ENCODE measurements at places on chromosomes 3 and 15.

- DNase-seq = peak; percentile 76
Observed at GRCh38 chr3:53255775-53256703, at the start of gene TKT. TSS of gene TKT (minus strand) at chr3:53256022. CDS start at chr3:53255942, 80 bp downstream.

DNA sequence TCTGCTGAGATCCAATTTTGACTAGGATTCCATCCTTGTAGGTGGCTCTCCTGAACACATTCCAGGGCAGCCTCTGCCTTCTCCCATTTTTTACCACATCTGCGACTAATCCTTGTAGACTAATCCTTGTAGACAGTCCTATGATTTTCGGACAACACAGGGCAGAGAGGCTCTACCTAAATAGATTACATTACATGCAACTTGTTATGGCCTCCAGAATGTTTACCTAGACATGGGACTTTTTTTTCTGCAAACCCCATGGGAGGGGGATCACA, 239.3 kb upstream of the WNT5A start:
- no peak for DNase-seq

GRCh38 chr15:80288131-80288530, 36.1 kb upstream of the CTXND1 start:
- no peak for DNase-seq

DNA sequence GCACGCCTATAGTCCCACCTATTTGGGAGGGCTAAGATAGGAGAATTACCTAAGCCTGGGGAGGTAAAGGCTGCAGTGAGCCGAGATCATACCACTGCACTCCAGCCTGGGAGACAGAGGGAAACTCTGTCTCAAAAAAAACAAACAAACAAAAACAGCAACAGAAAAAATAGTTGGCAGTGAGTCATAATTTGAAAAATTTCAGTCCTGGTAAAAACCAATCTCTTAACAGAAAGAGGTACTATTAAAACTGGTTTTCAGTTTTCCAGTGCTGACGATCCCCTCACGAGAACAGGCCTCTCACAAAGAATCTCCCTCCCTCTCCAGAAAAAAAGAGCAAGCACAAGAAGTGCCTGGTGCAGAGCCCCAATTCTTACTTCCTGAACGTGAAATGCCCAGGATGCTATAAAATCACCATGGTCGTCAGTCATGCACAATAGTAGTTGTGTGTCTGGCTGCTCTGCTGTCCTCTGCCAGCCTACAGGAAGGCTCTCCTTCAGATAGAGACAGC, 22.8 kb upstream of the MAP4 start:
- DNase-seq = no peak

DNA sequence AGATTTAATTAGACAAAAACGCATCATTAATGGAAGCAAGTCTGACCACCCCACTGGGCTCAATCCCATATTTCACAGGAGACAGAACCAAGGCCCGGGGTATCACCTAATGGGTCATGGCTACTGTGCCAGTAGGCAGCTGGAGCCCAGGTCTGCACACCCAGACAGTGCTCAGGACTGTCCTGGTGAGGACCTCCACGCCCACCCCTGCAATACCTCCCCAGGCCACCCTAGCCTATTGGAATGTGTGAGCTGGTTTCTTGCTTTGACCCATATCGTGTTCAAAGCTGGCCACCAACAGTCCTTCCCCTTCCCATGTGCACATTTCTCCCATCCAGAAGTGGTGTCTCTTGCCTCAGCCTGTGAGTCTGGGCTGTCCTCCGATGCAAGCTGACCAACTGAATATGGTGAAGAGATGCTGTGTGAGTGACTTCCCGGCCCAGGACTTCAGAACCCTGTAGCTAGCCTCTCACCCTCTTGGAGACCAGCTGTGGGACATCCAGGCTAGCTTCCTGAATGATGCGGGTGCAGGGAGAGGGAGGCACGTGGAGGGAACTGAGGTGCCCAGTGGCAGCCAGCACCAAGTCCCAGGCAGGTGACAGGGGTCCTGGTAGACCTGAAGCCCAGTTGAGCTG, 19.1 kb downstream of the SLC6A20 start:
- DNase-seq = no peak

- no peak for DNase-seq
Observed at GRCh38 chr15:74209997-74210671, 7.5 kb upstream of the STRA6 start.

GRCh38 chr3:120820748-120821147, 78.2 kb downstream of the GTF2E1 start:
- DNase-seq = no peak

GRCh38 chr3:185059766-185060165, 93.1 kb downstream of the C3orf70 start:
- DNase-seq = no peak

GRCh38 chr15:63449731-63450130, 54.7 kb upstream of the USP3 start:
- no peak for DNase-seq

DNA sequence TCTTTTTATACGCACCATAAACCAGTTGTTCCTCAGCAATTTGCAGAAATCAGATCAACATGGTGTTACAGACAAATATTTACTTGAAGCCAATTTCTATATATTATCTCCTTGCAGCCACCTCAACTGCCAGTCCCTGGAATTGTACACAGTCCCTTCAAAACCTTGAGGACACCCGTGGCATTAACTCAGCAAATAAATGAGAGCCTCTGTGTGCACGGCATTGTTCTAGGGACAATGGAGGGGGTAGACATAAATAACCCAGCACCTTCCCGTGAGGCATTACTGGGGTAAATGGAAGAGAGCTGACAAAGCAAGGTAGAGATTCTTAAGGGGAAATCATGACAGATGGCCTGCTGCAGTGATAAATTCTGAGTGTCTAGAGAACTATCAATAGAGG, 12.5 kb downstream of the TM2D3 start:
- DNase-seq = no peak

GRCh38 chr3:140347151-140347550, 330.7 kb upstream of the TRIM42 start:
- no peak for DNase-seq

- no peak for DNase-seq
Observed at GRCh38 chr3:195286115-195286872, 15.3 kb upstream of the XXYLT1 start.

DNA sequence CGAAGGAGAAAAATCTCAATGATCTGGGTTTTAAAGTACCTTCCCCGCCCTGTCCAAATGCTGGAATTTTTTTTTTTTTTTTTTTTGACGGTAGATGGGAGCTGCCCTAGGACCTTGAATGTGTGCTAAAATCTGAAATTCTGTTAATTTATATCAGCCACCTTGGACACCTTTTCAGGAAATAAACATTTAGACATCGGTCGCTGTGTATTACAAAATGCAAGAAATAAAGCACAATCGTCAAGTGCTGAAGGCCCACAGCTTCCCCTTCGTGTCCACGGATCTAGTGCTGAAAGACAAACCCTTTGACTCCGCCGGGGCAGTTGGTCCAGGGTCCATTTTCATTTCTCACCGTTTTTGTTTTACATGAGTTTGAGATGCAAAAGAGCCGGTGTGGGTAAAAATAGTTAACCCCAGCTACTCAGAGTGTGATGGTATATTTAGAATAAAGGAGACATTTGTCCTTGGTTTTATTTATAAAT, 90.2 kb upstream of the CHD2 start:
- DNase-seq = peak; percentile 26

DNA sequence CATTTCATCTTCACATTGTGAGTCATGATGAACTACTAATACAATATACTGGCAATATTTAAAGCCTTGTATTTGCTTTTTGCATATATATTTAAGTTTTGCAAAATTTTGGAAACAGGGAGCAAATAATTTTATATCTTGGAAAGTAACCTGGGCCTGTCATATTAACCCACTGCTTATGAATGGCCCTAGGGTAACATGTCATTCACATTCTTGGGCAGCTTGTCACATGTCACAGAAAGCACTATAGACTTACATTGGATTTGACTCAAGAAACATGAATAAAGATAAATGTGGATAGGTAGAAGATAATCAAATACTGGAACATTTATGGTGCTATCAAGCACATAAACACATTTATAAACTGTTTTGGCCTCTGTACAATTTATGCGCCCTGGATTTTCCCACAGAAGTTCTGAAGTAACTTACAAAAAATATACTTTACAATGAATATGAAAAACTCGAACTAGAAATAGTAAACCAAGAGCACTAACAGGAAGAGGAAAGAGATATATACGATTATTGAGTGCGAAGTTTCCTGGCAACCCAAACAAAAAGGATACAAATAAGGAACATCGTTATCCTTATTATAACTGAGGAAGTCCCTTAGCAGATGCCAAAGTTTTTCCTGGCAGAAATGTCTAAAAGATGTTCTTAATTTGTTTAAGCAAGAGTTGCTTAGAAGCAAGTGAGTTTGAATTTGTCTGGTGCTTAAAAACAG, 257.2 kb downstream of the RBMS3 start:
- DNase-seq = no peak

DNA sequence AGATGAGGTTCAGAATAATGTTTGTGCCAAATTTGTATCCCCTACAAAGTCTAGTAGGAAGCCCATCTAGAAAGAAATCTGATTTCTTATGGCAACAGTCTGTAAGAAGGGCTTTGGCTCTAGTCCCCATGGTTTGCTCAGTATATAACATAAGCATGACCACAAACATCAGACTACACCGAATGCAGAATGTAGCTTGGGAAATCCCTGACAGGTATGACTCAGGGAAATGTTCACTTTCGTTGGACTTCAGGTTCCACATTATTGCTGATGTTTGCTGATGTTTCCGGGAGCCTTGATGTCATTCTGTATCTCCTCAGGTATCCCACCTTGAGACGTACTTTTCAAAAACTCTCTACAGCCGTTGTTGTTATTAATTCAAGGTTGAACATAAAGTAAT, 304.4 kb upstream of the TGFBR2 start:
- DNase-seq = no peak

GRCh38 chr3:71944482-71945065, 159.6 kb upstream of the PROK2 start:
- DNase-seq = no peak

- DNase-seq = no peak
Observed at GRCh38 chr3:183809270-183809669, 16.1 kb downstream of the MAP6D1 start.

- no peak for DNase-seq
Observed at GRCh38 chr3:109265295-109265694, 51.0 kb downstream of the DPPA2 start.

GRCh38 chr3:184058029-184058428, 5.2 kb downstream of the HTR3C start:
- no peak for DNase-seq

DNA sequence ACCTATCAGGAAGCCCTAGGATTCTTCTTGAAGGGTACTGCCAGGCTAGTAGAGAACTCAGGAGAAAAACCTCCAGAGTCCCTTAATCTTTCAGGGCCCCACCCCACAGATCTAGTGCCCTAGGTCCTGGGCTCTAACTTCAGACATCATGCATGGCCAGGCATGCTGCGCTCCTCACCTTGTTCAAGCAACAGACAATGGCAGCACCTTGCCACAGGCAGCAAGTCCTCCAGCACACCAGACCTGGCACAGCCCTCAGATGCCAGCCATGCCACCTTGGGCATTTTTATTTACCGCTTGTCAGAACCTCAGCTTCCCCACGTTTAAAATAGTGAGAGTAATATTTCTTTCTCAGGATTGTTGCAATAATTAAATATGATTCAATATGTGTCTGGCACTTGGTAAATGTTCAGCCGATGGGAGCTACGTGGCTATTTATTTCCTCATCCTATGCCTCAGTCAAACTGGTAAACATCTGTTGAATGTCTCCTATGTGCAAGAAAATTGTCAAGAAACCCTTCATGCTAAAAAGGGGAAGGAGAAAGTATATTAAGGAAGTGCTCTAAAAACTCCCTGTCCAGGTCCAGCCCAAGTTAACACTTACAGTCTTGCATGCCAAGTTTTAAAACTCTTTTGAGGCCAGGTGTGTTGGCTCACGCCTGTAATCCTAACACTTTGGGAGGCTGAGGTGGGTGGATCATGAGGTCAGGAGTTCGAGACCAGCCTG, 14.5 kb upstream of the CCR1 start:
- DNase-seq = no peak

DNA sequence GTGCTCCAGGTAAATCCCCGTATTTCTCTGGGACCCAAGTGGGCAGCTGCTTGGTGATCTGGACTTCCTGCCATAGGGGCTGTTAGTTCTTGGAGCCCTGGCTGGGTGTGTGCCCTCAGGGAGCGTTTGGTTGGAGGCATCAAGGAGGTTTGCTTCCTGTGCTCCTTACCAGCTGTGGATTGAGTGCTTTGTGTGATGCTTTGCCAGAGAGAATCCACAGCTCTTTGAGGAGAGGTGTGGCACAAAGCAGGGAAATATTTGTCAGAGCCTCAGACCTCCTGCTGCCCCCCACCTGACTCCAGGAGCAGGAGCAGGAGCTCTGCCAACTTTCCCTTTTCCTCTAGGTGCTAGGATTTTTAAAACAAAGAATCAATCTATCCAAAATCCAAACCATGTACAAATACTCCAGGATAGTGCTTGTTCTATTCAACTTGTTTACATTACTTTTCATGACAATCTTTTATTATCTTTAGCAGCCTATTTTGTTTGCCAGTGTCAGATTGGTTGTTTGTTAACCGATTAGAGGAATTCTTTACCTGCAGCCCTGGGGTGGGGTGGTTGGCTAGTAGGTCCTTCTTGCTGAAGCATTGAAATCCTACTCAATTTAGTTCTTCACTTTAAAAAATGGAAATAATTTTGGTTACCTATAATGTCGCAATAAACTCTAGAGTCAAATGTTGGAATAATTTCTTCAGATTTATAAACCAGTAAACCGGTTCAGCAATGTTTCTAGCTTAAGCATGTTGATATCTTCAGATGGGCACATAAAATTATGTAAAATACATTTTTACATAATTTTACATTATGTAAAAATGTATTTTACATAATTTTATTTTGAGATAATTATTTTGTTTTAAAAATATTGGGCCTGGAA, 2.5 kb downstream of the CTDSPL start:
- DNase-seq = no peak

DNA sequence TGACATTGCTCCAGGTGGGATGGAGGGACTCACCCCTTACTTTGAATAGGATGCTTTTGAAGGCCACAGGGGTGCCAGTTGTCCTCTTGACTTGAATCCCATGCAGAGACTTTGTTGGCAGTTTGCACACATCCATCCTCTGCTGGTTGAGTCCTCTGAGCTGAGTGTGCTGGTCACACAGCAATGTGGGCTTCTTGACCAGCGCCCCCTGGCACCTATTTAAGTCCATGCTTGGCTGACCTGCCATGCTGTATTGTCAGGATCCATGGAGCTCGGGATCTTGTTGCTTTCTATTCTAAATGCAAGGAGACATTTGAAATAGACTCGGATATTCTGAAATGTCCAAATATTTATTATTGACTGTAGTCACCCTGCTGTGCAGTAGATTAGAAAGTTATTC, 19.8 kb downstream of the RAB7A start:
- no peak for DNase-seq
